ENCODE measurements at places on chromosomes 3 and 15. TPM values are rescaled to one million over a fixed set of nuclear protein-coding genes. Genes with fewer than 3 reads are reported as not detected.

DNA sequence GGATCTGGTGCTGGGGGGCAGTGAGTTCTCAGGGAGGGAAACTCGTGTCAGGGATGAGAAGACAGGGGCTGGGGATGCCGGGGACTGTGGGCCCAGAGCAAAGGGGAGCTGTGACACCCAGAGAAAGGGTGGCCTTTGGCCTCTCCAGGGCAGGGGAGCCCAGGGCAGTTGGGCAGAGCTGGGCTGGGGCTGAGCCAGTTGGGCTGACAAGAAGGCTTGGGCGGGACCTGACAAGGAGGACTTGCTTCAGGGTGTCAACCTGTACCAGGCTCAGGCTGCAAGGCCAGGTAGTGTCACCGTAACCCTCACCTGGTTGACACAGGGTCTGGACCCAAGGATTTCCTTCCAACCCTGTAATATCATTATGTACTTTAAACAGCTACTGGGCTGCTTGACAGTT, 13.2 kb upstream of the ANPEP start:
- DNase-seq = no peak

DNA sequence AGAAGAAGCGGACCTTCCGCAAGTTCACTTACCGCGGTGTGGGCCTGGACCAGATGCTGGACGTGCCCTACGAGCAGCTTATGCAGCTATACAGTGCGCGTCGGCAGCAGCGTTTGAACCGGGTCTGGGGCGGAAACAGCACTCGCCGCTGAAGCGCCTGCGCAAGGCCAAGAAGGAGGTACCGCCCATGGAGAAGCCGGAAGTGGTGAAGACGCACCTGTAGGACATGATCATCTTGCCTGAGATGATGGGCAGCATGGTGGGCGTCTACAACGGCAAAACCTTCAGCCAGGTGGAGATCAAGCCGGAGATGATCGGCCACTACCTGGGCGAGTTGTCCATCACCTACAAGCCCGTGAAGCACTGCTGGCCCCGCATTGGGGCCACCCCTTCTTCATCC, 390.4 kb upstream of the MEIS2 start:
- DNase-seq = no peak

DNA sequence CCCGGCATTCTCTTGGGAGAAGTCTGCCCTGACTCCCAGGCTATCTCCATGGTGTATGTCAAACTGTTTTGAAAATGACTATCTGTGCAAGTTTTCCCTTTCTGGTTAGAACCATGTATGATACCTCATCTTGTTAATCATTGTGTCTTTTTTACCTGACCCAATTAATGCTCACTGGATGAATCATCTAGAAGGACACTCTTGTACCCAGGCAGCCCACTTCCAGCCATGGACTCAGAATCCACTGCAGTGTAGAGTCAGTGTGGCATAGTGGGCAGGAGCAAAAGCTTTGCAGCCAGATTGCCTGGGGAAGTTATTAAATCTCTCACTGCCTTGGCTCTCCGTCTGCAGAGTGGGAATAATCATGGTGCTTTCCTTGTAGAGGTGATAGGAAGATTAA, 1.2 kb downstream of the FAM3D start:
- no peak for DNase-seq

DNA sequence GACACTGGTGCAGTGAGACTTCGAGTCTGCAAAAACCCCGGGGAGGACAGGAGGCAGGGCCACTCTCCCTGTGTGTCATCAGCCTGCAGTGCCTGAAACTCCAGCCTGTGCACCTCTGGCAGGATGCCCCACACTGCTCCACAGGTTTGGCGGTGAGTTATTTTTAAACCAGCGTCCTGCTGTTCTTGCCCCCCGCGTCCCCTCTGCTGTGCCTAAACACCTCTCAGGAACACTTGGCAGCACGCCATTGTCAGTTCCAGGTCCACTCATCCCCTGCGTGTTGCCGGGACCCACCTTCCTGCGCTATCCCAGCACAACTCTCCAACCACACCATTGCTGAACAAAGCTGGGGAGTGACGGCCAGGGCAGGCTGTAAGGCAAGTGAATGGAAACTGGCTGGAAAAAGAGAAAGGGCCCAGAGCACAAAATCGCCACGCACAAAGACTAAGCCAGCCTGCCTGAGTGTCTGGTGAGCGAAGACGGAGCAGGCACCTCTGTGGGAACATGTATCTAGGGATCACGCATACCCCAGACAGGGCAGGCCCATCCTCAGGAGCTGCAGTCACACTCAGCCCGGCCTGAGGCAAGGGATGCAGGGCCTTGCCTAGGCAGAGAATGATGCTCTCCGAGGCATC, 3.1 kb upstream of the PLA2G4F start:
- no peak for DNase-seq

DNA sequence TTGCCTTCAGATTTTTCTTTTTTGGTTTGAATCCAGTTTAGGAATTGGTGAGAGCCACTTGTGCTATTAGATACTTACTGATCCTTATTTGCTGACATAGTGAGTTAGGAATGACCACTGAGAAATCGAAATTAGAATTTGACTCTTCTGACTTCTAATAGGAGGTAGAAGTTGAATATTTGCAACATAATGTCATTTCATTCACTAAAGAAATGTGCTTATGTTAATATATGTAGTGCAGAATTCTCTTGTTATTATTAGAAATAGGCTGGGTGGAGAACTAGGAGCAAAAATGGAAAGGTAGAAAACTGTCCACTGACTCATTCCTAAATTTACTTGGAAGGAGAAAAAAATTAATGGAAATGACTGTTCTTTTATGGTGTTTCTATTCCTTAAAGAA, 538.2 kb upstream of the SGO1 start:
- DNase-seq = no peak

- peak; percentile 74 for DNase-seq
Measured at GRCh38 chr15:40857601-40858341, 13.9 kb downstream of the SPINT1 start.

- DNase-seq = no peak
Measured at GRCh38 chr3:42504334-42505127, 2.1 kb downstream of the VIPR1 start.

GRCh38 chr3:11201251-11202019, 47.1 kb downstream of the HRH1 start:
- DNase-seq = no peak

DNA sequence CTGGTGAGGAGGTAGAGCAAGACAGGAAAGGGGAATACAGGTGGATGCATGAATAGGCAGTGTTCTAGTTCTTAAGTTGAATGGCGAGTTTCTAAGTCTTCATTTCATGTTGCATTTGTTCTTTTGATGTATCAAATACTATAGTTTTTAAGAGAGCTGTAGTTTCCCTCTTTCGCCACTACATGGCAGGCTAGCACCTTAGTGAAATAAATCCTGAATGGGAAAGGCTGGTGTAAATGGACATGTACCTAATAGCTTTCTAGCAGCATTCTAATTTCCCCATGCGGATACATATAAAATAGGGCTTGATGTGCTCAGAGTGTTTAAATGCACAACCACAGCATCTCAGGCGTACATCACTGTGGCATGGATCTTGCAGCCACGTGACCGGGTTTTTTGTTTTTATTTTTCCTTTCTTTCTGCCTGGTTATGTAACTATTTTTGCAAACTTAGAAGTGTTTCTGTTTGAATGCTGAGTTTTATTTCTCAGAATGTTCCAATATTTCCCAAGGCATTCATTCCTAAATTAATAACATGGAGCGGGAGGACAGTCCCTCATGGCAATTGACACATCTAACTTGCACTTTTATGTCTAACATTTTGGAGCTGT, 23.5 kb upstream of the CLN6 start:
- no peak for DNase-seq

GRCh38 chr3:124467980-124468902, 262.0 kb upstream of the UMPS start:
- DNase-seq = no peak

CCR5 gene
- total RNA-seq = 0.95 TPM

PLSCR5 gene
- not detected for total RNA-seq

IMPG2 gene
- total RNA-seq = 0.47 TPM

FSIP1 gene
- 0.14 TPM for total RNA-seq

CCDC39 gene
- total RNA-seq = not detected

DISP2 gene
- total RNA-seq = 0.05 TPM

UBL7 gene
- 20.2 TPM for total RNA-seq

Measured in naive thymus-derived CD4-positive, alpha-beta T cell (primary cell).